ENCODE measurements at places on chromosomes 6 and 20.

DNA sequence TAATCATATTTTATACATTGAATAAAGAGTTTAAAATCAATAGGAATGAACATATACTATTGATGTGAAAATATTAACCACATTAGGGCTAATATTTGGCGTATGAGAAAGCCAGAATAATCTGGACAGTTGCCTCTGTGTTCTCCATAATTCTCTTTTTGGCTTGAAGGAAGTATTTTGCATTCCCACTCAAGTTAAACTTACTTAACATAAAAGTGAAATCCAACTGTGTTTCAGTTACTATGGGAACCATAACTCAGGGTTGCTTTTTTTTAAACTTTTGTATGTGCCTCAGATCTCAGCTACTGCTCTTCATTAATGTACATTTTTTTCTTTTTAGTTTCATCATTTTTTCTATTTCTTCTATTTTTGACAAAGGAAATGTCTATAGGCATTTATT lies 479.8 kb downstream of the NKAIN2 start:
- DNase-seq: no peak

- DNase-seq: peak; percentile 56
Measured at GRCh38 chr20:10217721-10218410, 764 bp upstream of the SNAP25 start.

GRCh38 chr6:153595903-153596302 lies 443.1 kb upstream of the OPRM1 start:
- no peak for DNase-seq

DNA sequence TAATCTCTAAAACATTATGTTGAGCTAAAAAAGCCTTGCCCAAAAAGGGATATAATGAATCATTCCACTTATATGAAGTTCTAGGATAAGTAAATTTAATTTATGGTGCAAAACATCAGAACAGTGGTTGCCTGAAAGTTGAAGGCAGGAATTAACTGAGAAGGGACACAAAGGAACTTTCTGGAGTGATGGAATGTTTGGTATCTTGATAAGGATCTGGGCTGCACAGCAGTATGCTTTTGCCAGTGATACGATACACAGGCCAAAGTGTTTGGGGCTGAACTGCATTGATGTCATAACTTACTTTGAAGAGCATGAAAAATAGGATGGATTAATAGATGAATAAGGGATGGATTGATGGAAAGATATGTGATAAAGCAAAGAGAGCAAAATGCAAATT lies 146.1 kb upstream of the LRFN2 start:
- no peak for DNase-seq

GRCh38 chr20:43878776-43879175 lies 35.9 kb upstream of the TOX2 start:
- DNase-seq: no peak

DNA sequence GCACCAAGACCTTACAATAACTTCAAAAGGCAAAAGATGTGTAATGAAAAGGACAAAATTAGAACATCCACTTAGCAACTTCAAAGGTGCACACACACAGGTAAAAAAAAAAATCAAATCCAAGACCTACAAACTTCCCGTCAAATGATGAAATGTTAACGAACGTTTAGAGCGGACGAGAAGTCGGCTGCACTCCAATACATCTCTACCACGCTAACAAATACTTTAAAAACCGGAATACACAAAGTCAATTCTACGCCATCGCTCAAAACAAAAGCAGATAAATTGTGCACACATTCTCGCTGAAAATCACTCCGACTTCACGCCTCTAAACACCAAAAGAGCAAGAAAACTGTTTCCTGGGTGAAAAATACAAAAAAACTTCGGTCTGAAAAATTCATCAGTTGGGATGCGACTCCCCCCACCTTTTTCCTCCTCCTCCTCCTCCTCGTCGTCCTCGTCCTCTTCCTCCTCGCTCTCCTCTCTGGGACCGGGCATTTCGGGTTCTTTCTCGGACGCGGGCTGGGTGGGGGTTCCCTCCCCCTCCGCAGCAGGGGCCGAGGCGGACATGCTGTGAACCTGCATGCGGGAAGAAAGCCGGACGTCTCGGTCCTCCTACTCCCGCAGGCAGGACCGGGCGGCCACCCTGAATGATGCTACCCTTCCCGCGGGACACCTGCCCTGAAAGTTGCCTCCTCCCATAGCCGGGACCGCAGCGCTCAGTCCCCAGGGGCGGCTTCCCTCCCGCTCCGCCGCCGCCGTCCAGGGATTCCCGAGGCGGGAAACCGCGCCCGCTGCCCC lies 712 bp downstream of the DEK start:
- peak; percentile 52 for DNase-seq

- peak; percentile 55 for DNase-seq
Measured at GRCh38 chr6:36839749-36840431, 646 bp upstream of the CPNE5 start.

DNA sequence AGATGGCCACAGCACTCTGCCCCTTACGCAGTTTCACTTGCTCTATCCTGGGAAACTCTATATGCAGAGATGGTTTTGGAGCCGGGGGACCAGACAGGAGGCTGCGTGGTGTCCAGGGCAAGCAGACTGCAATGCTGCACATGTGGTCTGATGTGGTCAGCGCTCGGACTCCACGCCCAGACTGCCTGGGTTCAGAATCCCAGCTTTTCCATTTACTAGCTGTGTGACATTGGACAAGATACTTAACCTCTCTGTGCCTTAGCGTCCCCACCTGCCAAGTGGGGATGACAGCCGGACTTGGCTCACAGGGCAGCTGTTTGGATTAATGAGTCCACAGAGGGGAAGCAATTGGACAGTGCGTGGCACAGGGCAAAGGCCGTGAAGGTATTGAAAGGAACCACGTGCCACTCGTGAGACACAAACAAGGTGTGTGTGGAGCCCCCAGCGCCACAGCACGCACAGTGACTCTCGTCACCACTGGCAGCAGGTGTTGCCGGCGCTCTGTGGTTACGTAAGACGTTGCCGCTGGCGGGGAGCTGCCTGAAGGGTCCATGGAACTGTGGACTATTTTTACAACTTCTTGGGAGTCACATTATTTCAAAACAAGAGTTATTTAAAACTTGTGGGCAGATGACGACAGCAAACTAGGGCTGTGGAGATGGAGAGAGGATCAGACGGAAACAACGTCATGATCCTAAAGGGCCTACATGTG lies 201.4 kb downstream of the PREX1 start:
- no peak for DNase-seq

Measured in stimulated activated CD8-positive, alpha-beta memory T cell treated with anti-CD3 and anti-CD28 coated beads, Interleukin-4, amount 100 ng/mL, for 48 hours (primary cell).